ENCODE measurements at places on chromosomes 12 and 14.

- no peak for DNase-seq
Measured at GRCh38 chr14:73221945-73222344, 15.4 kb upstream of the PAPLN start.

- no peak for DNase-seq
Measured at GRCh38 chr12:132078190-132078589, 65.9 kb downstream of the DDX51 start.

GRCh38 chr12:50679612-50680011, 84.3 kb upstream of the ATF1 start:
- no peak for DNase-seq

DNA sequence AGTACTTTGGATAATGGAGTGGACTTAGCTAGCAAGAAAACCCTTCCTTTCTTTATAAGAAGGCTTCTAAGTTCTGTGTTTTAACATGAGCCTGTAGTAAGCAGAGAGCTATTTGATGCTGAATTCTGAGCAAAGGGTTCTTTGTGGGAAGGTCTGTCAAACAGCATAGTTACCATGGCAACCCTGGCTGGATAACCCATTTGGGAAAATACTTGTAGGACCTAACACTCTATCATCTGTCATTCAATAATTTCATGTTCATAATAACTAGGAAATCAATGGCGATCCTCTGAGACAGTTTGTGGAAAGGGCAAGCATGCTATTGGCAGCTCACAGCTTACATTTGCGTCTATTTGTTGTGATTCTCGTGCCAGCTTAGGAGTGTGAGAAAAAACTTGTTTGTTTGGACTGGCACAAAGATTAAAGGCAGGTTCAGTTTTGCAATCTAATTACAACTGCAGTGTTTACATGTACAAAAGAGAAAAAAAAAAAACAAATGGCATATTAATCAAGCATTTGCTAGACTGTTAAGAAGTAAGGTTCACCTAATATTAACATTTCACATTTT, 219.2 kb downstream of the PDZRN4 start:
- no peak for DNase-seq

DNA sequence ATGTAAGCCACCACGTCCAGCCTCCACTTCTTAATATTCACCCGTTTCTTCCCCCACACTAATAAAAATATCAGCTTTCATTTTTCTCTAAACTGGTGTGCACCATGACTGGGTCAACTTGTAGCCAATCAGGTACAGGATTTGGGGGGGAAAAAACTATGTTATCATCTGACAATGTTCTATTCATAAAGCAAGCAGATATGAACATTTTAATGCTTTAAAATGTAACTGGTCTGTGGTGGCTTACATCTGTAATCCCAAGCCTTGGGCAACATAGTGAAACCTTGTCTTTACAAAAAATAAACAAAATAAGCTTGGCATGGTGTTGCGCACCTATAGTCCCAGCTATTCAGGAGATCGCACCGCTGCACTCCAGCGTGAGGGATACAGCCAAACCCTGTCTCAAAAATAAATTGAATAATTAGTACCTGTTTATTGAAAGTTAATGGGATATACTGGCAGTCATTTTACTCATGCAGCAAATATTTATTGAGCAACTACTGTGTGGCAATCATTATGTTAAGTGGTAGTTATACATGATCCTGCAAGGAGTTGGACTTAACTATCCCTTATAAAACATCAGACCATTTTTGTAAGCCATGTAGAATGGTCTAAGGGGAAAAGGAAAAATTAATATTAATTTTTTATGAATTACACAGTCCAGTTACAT, 15.3 kb upstream of the ITPR2 start:
- DNase-seq, result no peak

All from sciatic nerve (tissue), 2 donors.